Psoas muscle (tissue), 8 donors: ENCODE measurements at places on chromosomes 16 and 17.
A peak's percentile ranks its signal among the peaks of the same experiment; 100 is the strongest.

DNA sequence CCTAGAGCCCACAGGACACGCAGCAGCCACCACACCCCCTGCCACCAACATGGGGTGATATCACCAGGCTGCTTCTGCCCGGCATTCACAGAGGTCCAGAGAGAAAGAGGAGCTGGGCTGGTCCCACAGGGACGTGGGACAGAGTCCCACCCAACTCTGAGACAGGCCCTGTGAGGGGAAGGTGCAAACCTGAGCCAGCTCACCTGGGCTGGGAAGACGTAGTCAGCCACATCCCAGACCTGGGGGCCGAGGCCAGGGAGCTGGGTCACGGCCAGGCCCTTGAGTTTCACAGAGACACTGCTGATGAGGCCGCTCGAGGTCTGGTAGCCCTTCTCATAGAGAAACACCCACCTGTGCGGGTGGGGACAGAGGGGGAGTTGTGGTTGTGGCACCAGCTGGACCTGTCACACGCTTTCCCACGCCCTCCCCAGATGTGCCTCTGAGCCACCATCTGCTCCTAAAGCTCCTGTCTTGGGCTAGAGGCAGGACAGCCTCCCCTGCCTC lies 11.2 kb downstream of the P2RX1 start:
- no peak for DNase-seq

DNA sequence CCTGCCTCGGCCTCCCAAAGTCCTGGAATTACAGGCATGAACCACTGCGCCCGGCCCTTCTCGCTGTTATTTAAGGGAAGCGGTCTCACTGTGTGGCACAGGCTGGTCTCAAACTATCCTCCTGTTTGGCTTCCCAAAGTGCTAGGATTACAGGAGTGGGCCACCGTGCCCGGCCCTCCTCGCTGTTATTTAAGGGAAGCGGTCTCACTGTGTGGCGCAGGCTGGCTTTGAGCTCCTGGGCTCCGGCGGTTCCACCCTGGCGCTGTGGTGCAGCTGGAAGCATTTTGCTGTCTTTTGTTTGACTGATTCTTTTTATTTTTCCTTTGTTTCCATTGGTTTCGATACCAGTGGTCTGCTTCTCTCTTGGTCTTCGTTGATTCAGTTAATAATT lies 40.7 kb downstream of the FOXK2 start:
- no peak for DNase-seq

GRCh38 chr17:72978593-72979218 lies 113.8 kb downstream of the SLC39A11 start:
- DNase-seq, result no peak

DNA sequence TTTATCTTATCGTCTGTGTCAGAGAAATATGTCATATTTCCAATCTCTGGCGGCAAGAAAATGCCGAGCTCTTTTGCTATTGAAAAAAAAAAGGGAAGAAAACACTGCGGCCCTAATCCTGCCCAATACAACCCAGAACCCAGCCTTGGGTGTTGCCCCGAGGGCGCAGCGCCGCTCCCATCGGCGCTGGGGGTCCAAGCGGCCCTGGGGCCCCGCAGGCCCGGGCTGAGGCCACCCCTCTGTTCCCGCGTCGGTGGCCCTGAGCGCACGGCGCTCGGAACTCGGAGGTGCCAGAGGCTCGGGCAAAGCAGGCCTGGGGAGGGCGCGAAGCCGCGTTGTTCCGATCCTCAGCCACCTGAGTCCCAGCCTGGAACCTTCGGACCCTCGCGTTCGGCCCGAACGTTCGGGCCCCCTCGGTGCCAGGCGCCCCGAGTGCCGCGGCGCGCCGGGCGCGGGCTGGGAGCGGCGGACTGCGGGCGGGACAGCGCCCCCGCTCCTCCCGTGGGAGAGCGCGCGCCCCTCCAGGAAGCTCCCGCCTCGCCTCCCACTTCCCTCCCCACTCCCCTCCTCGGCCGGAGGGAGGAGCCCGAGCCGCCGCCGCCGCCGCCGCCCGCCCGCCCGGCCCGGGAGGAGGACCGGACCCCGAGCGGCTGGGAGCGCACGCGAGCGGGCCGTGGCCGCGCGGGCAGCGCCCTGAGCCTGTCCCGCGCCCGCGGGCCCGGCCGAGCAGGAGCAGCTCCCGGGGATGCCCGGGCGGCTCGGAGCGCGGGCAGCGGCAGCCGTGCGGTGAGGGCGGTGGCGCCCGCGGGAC lies at the start of gene CPNE2:
TSS of gene CPNE2 (plus strand) at position 609 of the 811 bp plus-strand sequence. CDS start 18,160 bp downstream, outside the sequence.
- DNase-seq, result peak; percentile 80

DNA sequence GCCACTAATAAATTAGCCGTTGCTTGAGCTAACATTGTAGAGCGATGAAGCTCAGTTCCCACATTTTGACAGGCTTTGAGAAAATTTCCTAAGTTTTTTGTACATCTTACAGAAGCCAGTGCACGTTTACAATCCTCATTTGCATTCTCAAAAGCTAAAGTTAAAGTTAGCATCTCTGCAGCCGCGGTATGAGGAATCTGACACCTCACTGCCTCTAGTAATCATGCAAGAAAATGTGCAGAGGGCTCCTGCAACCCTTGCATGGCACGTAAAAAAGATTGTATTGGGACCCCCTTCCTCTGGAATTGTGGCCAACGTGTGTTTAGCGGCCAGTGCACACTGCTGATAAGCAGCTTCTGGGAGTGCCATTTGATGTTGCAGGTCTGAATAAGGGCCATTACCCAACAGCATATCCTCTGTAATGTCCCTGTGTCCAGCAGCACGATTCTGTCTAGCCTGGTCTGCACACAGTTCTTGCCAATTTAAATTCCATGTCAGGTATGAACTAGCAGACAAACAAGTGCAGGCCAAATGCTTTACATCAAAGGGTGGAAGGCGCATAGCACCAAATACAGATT lies 12.4 kb upstream of the ZNF689 start:
- DNase-seq, result no peak

DNA sequence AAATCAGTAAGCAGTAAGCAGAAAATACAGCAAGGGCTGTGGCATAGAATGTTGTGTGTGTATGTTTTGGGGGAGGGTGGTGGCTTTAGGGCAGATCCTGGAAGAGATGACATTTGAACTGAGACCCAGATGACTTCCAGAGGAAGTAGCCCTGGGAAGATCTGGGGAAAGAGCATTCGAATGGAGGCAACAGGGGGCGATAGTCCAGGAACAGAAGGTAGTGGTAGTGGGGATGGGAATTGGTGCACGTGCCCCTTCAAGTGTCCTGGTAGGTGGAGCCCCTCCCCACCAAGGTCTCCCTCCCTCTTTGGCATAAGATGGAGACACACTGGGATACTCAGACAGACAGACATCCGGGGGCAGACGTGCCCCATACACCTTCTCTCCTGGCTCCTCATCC lies 14.1 kb downstream of the ARHGEF15 start:
- no peak for DNase-seq

GRCh38 chr17:39793301-39793872 lies 55.6 kb downstream of the GRB7 start:
- no peak for DNase-seq

DNA sequence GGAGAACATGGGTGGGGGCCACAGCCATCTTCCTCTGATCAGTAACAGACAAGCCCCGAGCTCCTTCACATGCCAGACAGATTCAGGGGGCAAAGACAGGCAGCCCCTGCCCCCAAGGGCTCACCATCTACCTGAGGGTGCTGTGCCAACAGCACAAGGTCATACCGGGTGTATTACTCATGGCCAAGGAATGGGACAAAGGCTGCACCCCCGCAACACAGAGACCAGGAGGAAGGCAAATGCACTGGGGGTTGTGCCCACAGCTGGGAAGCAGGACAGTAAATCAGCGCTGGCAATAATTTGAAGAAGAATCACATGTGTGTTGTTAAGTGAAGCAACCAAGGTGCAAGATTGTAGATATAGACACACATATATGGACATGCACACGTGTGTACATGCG lies 137.1 kb downstream of the C16orf95 start:
- DNase-seq, result no peak

DNA sequence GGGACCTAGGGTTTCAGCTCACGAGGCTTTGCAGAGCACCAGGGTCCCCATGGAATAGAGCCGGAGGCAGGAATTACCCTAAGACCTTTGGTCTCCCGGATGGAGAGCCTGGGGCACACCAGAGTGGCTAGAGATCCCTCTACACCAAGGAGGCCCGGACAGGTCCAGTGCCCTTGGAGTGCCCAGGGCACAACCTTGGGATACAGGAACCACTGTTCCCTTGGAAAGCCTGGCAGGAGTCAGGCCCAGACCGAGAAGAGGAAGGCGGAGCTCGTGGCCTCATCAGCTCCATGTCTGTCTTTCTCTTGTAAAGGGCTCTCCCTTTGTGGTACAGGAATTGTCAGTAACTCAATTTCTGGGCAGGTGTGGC lies 3.8 kb upstream of the DBNDD1 start:
- DNase-seq, result no peak

DNA sequence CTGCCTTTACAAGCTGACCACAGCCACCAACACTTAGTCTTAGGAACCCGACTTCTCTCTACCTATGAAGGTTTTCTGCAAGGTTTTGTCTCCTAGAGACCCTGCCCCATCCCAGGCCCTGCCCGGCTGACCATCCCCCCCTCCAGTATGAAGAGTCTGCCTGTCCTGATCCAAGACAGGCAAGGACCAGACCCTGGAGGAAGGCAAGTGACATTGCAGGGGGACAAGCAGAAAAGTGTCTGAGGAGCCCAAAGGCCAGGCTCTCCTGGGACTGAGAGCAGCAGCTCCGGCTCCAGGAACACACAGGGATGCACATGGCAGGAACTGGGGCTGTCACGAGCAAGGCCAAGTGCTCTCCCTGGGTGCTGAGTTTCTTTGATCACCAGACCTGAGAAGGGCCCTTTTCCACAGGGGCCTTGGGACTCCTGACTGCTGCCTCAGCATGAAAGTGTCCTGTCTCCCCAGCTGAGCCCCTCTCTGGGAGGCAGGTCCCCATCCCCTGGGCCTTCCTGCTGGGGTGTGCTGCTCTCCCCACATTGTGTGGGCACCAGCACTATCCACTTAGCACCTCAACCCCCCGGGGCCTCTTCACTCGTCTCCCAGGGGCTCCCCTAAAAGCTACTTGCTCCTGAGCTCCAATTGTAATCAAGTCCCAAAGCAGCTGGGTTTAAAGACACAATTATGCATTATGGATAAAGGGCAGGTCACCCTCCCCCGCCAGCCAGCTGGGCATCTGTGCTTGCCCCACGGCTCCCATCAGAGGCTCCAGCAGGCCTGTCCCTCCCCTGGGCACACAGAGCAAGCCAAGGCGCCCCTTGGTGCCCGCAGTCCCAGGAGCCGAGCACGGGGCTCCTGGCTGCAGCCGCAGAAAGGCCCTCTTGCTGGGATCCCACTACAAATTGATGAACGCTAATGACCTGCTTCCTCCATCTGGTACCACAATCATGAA lies 11.6 kb upstream of the CACNG4 start:
- no peak for DNase-seq

DNA sequence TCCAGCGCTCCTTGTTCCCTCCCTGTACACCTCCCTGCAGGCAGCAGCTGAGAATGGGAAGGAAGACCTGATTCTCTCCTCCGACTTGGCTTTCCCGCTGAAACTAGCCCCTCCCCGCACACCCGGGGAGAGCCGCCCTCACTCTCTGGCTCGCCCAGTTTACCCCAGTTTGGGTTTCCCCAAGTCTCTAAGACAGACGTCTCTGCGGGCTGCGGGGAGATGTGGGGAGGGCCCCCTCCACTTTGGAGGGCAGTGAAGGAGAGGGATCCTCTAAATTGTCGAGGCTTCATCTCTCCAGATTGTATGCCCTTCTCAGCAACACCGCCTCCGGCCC lies 797 bp downstream of the GRB7 start:
- no peak for DNase-seq

DNA sequence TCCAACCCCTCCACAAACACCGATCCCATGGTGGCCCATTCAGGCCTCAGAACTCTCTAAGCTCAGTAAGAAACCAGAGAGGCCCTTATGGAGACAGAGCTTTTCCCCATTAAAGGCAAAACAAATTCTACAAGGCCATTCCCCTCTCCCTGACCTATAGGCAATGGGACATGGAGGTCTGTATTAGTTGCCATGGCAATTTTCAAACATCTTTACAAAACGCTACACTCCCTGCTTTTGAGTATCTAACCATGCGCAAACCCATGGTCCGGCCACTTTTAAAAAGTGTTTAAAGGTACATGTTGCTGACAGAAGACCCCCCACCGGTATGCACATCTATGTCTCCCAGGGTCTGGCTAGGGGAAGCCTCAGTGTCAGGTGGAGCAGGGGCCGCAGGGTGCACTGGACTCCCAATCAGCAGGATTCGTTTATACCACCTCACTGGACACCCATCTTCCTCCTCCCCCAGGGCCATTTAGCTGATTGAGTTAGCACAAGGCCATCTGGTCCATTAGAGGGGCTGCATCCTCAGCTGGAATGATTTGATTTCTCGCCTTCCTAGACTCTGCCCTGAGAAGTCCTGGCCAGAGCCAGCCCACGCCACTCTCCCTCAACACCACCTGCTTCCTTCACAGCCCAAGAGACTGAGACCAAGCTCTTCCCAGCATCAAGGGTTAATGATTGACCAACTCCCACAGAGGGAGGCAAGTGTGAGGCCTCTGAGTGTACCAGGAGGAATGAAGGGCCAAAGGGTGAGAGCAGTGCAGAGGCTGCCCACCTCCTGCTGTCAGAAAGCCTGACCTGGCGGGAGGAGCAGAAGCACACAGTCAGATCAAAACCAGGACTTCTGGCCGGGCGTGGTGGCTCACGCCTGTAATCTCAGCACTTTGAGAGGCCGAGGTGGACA lies 10.9 kb downstream of the ACLY start:
- no peak for DNase-seq

GRCh38 chr16:87160234-87160636 lies 157.0 kb downstream of the C16orf95 start:
- no peak for DNase-seq

DNA sequence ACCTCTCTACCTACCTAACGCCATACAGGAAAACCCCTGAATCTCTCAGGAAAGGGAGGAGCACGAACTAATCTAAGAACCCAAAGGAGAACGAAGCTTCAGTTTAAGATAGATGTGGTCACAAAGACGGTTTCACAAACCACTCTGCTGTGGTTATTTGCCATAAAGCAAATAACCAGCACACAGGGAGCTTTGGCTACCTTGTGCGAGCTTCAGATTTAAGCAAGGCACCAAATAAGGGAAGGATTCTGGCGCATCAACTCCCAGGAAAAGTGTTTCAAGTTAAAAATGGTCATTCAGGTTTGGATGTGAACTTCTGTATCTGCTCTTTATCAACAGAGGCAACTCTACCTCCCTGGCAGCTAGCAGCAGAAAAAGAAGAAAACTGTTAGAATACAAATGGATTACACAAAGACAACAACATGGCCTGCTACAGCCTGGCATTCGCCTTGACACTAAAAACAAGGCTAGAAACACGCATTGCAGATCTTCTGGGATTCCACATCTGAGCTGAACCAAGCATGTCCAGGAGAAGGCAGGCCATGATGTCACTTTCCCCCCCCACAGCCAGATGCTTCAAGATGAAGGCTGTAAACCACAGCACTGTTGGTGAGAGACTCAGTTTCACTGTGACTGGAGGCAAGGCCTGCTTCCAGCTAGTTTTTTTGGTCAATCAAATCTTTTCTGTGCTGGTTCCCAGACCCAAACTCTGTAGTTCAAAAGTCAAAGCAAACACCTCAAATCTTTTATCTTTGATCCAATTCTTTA lies 43.6 kb downstream of the SMG6 start:
- no peak for DNase-seq

- no peak for DNase-seq
Observed at GRCh38 chr16:66516509-66516807, 33.5 kb downstream of the TK2 start.
